ENCODE measurements at places on chromosomes 11 and 22.
A peak's percentile ranks its signal among the peaks of the same experiment; 100 is the strongest.

- H3K4me3 ChIP-seq = no peak overlapping the region
- H3K27me3 ChIP-seq = no peaks in the 10 kb centered on the region
- no peak overlapping the region for H3K27ac ChIP-seq
Measured at GRCh38 chr11:134521001-134521400, 109.0 kb upstream of the B3GAT1 start.

DNA sequence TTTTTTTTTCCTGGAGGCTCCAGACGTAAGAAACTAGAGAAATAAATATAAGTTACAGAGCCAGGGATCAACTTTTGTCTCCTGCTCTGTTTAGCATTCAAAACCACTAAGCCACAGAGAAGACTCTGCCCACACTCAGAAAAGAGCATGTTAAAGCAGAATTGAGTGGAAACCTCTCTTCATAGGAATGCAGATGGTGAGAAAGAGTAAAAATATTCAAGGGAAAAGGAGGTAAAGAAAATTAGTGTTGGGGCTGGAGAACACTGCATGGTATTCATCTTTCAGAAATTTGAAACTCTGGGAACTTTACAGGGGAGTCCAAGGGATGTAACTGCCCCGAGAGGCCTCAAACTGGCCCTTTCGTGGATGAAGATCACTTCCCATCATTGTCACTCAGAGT lies 65.1 kb downstream of the CLMP start:
- H3K4me1 ChIP-seq = peaks cover 40% of the 10 kb centered on the region
- H3K4me3 ChIP-seq = no peak overlapping the region
- DNase-seq = no peak
- H3K27me3 ChIP-seq = no peaks in the 10 kb centered on the region
- no peaks in the 10 kb centered on the region for H3K36me3 ChIP-seq

DNA sequence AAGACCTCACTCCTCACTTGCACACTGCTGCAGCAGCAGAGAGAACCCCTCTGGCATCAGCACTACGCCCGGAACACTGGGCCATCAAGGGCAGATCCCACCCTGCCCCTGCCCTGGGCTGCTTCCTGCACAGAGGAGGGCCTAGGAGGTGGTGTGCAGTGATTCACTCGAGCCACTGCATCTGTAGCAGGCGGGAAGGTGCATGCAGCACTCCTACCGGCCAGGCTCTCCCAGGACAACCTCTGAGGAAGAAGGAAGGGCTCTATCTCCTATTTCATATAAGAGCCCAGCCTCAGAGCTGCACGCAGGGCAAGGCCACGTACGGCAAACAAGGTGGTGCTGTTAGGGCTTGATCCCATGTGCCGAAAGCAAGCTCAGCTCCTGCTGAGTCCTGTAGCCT lies 14.2 kb downstream of the RANGAP1 start:
- DNase-seq = no peak
- H3K36me3 ChIP-seq = peaks cover 67% of the 10 kb centered on the region
- H3K27ac ChIP-seq = no peak overlapping the region
- H3K4me3 ChIP-seq = no peak overlapping the region
- H3K4me1 ChIP-seq = no peaks in the 10 kb centered on the region
- H3K27me3 ChIP-seq = no peaks in the 10 kb centered on the region

GRCh38 chr22:20299746-20300136 lies 20.1 kb downstream of the DGCR6L start:
- H3K27me3 ChIP-seq = no peaks in the 10 kb centered on the region
- H3K36me3 ChIP-seq = no peaks in the 10 kb centered on the region
- H3K27ac ChIP-seq = no peak overlapping the region
- no peak for DNase-seq
- peak overlapping the region; percentile 70 for H3K4me3 ChIP-seq

DNA sequence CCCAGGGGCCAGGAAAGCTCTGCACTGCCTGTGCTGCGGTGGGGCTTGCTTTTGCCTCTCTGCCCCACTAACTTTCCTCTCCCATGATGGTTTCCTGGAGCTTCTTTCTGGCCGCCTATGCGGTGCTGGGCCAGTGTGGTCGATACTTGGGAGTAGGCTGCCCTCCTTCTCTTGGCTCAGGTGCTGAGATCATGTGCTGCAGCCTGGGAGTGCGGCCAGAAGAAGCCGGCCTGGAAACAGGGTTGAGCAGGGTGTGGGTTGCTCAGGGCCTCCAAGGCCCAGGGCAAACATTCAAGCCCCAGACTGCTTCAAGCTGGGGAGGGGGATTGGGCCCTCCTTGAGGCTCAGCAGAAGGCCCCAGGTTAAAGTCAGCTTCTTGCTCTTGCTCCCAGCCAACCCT lies 125.0 kb downstream of the NTM start:
- no peaks in the 10 kb centered on the region for H3K27me3 ChIP-seq
- H3K27ac ChIP-seq = no peak overlapping the region
- no peak overlapping the region for H3K4me3 ChIP-seq
- no peak for DNase-seq
- no peaks in the 10 kb centered on the region for H3K36me3 ChIP-seq

All from ascending aorta (tissue), 2 donors.